Fibroblast of skin of right quadriceps (primary cell): ENCODE measurements at places on chromosomes 1 and 21.

DNA sequence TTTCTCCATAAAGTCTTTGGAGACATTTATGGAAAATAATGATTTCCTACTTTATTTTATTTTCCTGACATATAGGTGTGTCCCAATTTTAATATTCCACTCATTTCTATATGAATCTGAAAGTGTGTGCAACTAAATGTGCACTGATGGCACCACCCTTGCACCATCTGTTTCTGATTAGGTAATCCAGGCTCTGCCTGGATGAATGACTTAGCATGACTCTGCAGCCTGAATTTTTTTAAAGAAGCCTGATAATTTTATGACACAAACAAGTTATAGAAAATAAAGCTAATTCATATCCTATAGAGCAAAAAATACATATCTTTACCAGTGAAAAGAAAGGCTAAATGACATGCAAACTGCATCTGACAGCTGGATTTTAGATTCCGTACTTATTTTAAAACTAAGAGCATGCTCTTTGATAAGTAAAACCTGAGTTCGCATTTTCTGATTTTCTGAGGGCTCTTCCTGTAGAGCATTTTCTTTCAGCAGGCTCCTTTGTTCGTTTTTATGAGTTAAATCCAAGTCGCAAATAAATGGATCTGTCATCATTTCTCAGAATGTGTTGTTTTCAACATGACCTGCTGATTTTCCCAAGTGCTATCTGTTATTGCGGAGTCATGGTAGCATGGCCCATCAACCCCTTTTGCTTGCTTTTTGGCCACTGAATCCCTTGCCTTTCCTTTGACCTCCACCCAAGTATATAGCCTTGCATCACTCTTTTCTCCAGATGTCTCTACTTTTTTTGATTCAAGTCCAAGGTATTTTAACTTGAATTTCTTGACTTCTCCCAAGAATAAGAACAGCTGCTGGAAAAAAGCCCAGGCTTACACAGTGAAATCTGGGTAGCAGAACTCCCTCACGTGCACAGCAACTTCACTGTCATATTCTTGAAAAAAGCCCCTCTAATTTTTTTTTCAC, 52.8 kb upstream of the LYPLAL1 start:
- peak; percentile 91 for DNase-seq

GRCh38 chr21:42248783-42249597, 30.1 kb downstream of the ABCG1 start:
- DNase-seq = no peak

GRCh38 chr1:176932114-176933104, 232.1 kb downstream of the ASTN1 start:
- no peak for DNase-seq

GRCh38 chr1:202201971-202202370, 8.4 kb downstream of the LGR6 start:
- DNase-seq = no peak

- no peak for DNase-seq
These were observed 20.4 kb upstream of the MAP10 start for GRCh38 chr1:232784794-232785193.

- no peak for DNase-seq
These were observed 7.6 kb downstream of the SIPA1L2 start for GRCh38 chr1:232622378-232622777.

DNA sequence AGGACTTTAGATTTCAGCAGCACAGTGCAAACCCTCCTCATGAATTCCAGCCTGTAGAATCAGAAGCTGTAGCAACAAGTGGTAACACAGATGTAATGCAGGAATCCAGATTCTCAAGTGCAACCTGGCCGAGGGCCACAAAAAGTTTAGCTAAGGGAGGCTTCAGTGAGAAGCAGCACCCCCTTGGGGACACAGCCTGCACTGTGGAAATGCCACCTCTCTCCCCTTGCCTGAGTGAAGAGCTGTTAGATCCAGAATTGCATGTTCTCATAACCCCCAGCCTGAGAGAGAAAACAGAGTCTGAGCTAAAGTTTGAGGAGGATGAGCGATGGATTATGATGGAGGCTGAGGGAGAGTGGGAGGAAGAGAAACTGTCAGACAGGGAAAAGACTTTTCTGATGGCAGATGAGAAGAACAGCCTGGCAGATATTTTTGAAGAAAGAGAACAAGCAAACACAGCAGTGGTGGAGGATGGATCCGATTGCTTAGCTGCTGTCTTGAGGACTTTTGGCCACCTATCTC, 80.5 kb upstream of the BMP8A start:
- peak; percentile 95 for DNase-seq

GRCh38 chr1:3312898-3313575, 141.4 kb upstream of the ARHGEF16 start:
- DNase-seq = peak; percentile 98

DNA sequence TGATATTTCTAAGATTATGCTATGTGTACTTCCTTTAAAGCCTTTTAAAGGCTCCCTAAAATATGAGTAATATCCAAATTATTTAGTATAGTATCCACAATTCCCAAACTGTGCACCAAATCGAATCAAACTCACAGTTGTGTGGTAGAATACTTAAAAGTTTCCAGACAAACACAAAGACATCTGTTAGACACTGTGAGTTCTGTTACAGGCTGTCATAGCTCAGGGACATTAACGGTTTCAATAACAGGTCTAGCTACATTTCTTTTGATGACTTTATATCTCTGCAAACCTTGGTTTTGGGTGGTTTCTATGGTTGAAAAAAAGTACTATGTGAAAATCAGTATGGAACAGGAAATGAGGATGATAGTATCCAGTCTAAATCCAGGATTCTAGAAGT, 36.9 kb upstream of the NEK7 start:
- peak; percentile 51 for DNase-seq

GRCh38 chr1:219928791-219929118, 398 bp upstream of the SLC30A10 start:
- DNase-seq = no peak

GRCh38 chr1:75640137-75640536, 29.2 kb upstream of the SLC44A5 start:
- DNase-seq = no peak

DNA sequence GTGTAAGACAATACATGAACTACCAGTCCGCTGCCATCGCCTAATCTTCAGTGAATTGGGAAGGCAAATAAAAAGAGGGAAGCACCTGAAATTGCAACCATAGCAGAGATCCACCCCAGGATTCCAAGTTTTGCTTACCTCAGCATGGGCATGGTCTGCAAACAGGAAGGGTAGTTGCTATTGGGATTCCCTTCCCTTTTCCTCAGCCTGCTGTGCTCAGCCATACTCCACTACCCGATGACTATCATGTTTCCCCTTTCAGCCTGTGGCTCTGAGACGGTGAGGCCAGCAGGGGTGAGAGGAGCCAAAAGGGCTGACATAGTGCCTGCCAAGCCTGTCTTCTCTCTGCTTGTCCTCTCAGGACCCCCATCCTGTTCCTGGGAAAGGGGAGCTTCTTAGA, 64.2 kb downstream of the GPR137B start:
- DNase-seq = no peak
